ENCODE measurements at places on chromosomes 3 and 15. TPM values are rescaled to one million over a fixed set of nuclear protein-coding genes. Genes with fewer than 3 reads are reported as not detected.

DNA sequence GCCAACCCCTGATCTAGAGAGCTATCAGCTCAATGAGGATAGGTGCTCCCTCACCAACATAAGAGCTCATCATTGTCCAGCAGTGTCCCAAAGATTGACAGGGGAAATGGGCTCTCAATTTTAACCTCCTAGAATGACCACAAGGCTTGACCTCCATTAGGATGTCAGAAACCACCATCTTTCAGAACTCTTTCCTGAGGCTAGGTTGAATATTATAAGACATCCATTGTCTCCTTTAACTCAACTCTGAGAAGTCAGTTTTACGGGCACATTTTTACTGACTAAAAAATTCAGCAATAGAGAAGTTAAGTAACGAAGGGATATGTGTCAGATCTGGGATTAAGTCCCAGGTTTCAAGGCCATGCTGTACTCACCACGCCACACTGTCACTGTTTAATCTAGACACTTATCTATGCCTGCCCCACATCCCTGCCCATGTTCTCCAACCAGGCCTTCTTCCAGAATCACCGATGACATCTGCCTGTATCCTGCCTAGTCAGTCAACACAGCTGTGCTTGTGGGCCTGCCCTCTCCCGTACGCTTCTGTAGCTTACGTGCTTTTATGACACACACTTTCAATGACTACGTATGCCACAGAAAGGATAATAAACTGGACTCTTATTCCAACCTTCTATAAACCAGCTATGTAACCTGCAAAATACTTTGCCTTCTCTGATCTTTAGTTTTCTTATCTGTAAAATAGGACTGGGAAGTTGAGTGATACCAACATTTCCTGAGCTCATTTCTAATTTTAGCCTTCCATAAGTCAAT is 17.1 kb upstream of the MUC13 start:
- DNase-seq: no peak

GRCh38 chr3:150602426-150603152 is 532 bp upstream of the SELENOT start:
- DNase-seq: no peak

- DNase-seq: no peak
Measured at GRCh38 chr3:188827103-188827502, 344.7 kb upstream of the TPRG1 start.

DNA sequence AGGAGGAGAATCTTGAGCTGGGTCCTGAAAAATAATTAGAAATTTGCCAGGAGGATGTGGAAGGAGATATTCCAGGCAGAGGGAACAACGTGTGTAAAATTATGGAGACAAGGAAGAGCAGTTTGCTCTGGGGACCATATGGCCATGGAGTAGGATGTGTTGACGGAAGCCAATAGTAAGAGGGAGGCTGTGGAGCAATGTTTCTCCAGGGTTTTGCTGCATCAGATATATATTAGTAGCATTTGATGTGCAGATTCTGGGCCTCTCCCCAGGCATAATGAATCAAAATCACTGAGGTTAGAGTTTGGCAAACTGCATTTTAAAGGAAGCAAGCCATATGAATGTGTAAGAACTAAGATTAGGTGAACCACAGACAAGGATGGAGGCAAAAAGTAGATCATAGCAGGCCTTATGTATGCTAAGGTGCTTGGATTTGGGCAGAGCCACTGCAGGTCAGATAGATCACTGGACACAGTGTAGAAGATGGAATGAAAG is 192.9 kb upstream of the IL12A start:
- no peak for DNase-seq

GRCh38 chr3:131082871-131083863 is 56.5 kb downstream of the NEK11 start:
- DNase-seq: no peak

- DNase-seq: no peak
Measured at GRCh38 chr15:54273928-54274327, 295.7 kb downstream of the UNC13C start.

GRCh38 chr3:65230261-65231139 is 542.7 kb upstream of the ADAMTS9 start:
- DNase-seq: peak; percentile 1

GRCh38 chr3:196998966-196999760 is 30.5 kb downstream of the MELTF start:
- no peak for DNase-seq

- no peak for DNase-seq
Measured at GRCh38 chr3:129063841-129064482, 3.4 kb downstream of the GP9 start.

- no peak for DNase-seq
Measured at GRCh38 chr3:134368751-134369105, 5.5 kb downstream of the AMOTL2 start.

DNA sequence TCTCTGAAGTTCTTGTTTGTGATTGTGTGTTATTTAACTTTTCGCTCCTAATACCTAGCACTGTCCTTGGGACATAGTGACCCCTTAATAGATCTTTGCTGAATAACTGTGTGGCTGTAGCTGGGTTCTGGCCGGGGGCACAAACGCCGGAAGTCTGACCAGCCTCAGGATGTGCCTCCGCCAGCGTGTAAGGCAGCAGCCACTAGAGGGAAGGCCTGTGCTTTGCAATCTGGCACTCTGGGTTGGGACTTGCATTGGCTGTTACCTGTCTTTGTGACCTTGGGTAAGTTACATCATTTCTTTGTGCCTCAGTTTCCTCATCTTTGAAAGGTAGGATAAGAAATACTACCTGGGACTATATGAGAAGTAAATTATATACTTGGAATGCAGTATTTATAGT is 158.7 kb downstream of the GHSR start:
- DNase-seq: no peak

DNA sequence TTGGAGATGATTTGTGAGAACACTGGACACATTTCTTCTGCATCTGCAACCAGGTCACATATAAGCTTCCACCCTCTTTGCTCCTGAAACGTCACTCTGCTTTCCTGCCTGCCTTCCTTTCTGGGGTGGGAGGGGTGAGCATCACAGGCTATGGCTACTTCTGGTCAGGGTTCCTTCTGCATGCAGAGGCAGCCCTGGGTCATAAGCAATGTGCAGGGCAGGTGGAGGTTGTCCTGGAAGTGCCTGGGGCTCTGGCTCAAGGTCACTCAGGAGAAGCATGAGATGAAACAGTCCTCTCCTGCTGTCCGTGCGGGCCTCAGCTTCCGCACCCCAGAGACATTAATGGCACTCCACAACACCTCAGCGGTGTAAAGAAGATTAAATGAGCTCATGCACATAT is 15.1 kb downstream of the SLC6A20 start:
- no peak for DNase-seq

DNA sequence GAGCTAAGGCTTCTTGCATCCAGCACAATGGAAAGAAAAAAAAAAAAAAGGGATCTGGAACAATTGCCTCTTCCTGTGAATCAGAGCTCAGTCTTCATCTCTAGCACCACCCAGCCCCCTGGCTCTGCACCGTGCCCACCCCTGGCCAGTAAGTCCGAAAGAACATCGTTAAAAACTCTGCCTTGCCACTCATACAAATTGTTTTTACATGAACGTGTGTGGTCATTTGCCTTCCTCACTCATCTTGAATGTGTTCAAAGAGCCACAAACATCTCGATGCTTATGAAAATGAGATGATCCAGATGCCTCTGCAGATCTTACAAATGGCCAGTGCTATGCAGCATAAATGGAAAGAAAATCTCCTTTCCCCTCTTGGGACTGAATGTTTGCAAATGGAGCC is 400.0 kb upstream of the PPP2R3A start:
- DNase-seq: no peak

GRCh38 chr15:43934480-43934879 is 107.7 kb downstream of the WDR76 start:
- no peak for DNase-seq

GRCh38 chr15:25611603-25612002 is 172.8 kb upstream of the UBE3A start:
- DNase-seq: no peak

DNA sequence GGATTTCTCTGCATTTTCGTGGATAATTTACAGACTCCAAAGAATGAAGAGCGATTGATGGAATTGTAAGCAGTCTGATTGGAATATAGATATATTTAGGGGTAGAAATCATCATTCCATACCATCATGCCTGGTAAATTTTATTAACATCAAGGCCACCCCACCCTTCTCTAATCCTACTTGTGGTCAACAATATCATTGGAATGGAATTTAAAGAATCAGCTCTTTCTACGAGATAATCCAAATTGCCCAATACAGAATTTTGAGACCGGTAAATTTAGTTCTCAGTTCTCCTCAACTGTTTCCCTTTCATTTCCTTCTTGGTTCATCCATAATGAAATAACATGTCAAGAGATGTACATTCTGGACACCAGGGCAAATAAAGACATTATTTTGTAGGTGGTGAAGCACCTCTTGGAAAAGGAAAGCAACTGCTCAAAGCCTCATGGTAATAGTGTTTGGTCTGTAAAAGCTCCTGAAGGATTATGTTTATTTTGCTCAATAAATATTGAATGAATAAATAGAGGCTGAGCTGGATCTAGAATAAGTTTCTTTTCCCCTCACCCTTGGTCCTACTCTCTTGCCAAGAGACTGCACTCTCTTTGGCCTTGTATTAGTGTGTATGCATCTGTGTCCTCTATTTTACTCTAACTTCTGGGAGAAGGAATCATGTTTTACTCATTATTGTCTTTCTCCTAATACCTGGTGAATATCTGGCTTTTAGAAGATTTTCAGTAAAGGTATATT is 133.7 kb upstream of the BCL6 start:
- DNase-seq: no peak

DNA sequence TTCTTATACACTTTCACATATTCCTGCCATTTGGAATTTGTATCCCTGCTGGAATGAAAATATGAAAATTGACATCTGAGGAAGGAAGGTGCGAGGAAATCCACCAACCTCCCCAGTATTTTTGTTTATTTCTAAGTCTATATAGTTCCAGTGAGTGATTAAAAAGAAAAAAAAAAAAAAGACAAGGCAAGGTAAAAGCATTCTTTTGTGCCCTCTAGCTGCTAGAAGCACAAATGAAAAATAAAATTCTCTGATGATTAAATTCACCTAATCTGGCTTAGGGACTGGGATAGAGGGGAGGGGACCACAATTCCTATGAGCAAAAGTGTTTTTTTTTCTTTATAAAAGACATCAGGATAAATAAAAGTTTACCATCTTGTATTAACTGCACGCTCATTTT is 370.9 kb downstream of the NR2F2 start:
- no peak for DNase-seq

- no peak for DNase-seq
Measured at GRCh38 chr3:53823956-53824657, 22.1 kb downstream of the CHDH start.

GRCh38 chr3:158574646-158575045 is 3.7 kb downstream of the MLF1 start:
- no peak for DNase-seq

DNA sequence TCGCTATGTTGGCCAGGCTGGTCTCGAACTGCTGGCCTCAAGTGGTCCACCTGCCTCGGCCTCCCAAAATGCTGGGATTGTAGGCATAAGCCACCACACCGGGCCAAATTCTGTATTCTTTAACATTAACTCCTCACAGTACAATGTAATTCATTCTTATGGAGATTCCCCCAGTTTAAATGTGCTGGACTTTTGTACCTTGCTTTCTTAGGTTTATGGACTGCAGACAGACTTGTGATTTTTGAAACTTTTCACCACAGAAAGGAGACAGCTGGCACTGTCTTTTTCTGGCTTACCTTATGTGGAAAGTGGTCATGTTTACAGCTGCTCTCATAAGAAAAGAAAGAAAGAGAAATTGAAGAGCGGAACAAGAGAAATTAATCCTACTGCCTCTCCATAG is 103.8 kb downstream of the IQCH start:
- no peak for DNase-seq

- no peak for DNase-seq
Measured at GRCh38 chr15:88484682-88485331, 17.3 kb downstream of the MRPS11 start.

DNA sequence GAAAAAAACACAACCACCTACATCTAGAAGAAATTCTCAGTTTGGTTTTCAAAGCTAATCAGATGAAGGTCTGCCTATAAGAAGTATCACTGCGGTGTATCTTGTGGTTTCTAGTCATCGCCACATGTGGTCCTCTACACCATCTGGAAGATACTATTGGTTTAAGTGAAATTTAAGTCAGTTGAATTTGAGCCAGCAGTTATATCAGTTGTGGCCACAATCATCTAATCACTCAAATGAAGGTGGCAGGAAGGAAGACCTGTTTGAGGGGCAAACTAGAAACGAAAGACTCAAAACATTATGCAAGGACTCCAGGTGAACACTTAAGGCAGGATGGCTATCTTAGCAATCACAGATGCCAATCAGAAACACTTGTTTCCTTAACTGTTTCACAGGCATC is 48.7 kb downstream of the ETV5 start:
- no peak for DNase-seq

DNA sequence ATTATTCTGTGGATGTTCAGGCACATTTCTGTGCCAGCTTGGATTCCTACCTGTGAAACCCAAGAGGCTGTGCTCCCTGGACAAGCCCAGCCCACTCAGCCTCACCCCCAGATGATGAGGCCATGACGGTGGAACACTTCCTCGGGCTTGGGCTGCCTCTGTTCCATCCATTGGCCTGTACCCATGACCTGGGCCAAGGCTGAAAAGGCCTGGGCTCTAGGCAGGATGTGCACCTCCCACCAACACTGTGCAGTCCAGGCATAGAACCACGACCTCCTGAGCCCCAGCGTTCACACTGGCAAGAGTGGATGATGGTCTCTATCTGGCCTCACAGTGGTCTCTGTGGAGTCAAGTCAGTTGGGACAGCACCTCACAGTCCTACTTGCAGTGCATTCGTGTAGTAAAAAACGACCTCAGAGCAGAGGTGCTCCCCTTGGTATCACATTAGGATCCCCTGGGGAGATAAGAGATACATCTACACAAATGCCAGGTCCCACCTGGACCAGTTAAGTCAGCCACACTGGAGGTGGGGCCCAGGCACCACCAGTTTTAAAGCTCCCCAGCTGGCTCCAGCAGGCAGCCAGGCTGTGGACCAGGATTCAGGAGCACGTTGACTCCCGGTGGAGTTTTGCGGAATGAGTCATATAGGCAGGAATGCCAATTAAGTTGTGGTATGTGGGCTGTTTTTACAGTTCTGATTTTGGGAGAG is 39.0 kb upstream of the IGF1R start:
- DNase-seq: no peak

- DNase-seq: peak; percentile 32
Measured at GRCh38 chr3:133578548-133579191, 5.2 kb downstream of the CDV3 start.

DNA sequence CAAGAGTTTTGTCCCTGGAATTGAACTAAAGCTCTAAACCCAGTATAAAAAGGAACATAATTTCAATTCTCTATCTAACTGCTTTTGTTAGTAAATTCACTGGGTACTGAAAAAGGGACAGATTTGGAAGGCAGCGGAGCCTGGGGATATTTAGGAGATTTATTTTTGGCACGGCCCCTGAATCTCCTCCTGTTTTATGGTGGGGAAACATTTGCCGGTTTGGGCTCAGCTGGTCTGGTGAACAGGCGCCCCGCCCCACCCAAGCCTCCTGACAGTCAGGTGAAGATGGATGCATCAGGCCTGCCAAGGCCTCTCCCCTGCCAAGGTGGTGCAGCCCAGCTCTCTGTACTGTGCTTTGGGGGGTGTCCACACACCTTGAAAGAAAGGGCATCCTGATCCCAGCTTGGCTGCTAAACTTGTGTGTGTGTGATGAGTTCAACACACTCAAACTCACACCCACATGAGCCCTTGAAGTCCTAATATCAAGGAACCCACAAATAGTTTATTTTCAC is 46.3 kb downstream of the EBLN2 start:
- no peak for DNase-seq

Gene GXYLT2
- total RNA-seq: 5.8 TPM

Gene CASR
- total RNA-seq: not detected

Gene LRTM1
- total RNA-seq: not detected

Gene LACTB
- total RNA-seq: 8.4 TPM

Gene GP5
- not detected for total RNA-seq

Gene OR5AC2
- total RNA-seq: not detected

Gene SCAANT1
- total RNA-seq: not detected
